ENCODE measurements at places on chromosomes 7 and 10.
A peak's percentile ranks its signal among the peaks of the same experiment; 100 is the strongest.

GRCh38 chr10:88057720-88058119 is 194.3 kb downstream of the PTEN start:
- no peak for DNase-seq

GRCh38 chr10:80409121-80409520 is 770 bp downstream of the PRXL2A start:
- DNase-seq: no peak

- DNase-seq: peak; percentile 54
These were observed at the start of gene GSDME for GRCh38 chr7:24757353-24758275. Gene GSDME (minus strand): TSS chr7:24757464. CDS start chr7:24749774, 7,690 bp downstream.

- DNase-seq: no peak
These were observed 213.6 kb downstream of the RPS24 start for GRCh38 chr10:78247266-78247665.

Data from midbrain (tissue), 1 donor.